HFFc6 (cell line): ENCODE measurements at places on chromosomes 16 and 17.
A peak's percentile ranks its signal among the peaks of the same experiment; 100 is the strongest.

GRCh38 chr16:24552705-24553246 lies 13.4 kb downstream of the RBBP6 start:
- no peak for DNase-seq

DNA sequence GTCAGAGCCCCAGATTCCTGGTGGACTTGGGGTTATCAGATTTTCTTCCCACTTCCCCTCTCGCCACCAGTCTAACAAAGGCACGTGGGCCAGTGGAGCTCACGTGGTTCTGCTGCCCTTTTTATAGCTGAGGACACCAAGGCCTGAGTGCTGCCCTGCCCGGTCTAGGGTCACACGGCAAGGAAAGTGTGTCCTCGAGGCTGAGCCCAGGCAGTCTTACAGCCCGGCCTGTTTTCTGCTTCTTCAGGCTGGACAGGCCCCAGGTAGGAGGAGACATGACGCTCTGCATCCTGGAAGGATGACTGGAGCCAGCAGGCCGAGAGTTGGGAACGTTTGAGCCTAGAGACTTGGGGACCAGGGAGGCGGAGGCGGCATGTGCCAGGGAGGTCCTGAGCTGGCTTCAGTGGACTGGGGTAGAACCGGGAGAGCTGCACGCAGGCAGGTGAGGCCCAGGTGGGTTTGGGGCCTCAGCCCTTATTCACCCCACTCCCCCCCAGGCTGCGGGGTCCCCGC lies 3.5 kb downstream of the CTRB1 start:
- DNase-seq, result no peak

- DNase-seq, result no peak
These were observed 57.6 kb downstream of the PRMT7 start for GRCh38 chr16:68368301-68368888.

DNA sequence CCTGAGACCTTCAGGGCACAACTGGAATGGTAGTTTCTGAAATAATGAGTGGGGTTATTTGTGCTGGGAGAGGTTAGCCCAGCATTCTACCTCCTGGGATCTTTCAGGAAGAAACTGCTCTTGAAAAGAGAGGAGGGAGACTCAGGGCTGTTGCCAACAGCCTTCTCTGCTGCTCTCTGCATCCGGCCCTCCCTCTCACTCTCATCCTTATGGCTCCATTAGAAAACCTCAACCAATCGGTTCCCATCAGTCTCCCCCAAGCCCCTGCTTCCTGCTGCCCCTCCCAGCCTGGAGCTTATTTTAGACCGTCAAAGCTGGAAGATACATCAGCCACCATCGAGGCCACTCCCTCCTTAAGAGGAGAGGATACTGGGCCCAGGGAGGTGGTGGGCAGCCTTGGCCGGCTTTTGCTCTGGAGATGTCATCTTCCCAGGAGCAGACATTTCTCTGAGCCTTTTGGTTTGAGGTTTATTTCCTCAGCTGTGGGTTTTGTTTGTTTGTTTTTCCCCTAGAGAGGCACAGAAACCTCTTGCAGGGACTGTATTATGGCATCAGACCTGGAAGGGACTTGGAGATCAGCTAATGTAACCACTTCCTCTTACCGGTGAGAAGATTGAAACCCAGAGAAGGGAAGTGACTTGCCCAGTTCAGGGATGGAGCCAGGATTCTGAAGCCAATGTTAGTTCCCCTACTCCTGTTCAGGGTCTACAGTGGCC lies 2.7 kb downstream of the MPRIP start:
- DNase-seq, result peak; percentile 61

GRCh38 chr17:33002246-33002645 lies 10.6 kb downstream of the SPACA3 start:
- no peak for DNase-seq

GRCh38 chr17:3691617-3692067 lies 4.3 kb downstream of the P2RX5 start:
- no peak for DNase-seq

- no peak for DNase-seq
These were observed 175.3 kb upstream of the FAM20A start for GRCh38 chr17:68776451-68776850.

GRCh38 chr17:51097708-51098446 lies 22.8 kb downstream of the SPAG9 start:
- no peak for DNase-seq

DNA sequence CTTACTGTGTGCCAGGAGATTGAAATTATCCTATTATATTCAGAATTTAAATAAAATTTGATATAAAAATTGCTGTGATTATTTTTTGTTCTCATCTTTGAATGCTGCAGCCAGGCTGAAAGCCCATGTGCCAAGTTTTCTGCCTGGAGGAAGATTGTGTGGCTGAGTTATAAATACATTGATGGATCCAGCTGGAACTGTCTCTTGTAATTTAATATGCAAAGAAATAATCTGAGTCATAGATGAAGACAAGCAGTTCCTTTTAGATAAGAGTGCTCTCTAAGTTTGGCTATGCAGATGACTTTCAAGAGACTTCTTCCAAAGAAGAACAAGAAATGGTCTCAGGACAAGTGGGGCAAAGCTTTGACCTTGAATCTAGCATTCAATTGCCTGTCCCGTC lies 871.0 kb downstream of the CDH11 start:
- peak; percentile 27 for DNase-seq

DNA sequence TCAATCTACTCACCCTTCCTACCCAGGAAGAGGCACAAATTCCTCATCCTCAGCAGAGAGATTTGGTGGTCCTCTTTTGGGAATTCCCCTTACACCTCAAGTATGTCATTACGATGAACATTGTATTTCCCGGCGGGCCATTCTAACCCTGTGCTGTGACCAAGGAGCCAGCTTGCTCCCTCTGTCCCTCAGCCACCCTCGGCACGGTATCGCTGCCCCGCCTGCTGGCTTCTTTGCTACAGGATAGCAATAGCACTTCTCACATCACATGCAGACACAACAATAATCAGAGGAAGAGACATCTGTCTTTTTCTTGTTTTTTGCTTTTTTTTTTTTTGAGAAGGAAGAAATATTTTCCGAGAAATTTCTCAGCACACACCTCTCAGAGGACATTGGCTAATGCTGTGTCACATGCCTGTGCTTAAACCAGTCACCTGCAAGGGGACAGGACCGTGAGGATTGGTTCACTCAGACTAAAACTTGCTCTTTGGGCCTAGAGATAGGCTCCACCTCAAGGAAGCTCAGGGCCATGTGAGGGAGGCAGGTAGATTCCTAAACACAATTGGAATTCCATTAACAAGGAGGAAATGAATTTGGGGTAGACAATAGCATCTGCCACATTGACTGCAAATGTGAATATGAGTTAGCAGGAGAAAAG lies 41.2 kb downstream of the TMC5 start:
- DNase-seq, result no peak

- no peak for DNase-seq
These were observed 8.2 kb downstream of the SPAG7 start for GRCh38 chr17:4959261-4959965.

DNA sequence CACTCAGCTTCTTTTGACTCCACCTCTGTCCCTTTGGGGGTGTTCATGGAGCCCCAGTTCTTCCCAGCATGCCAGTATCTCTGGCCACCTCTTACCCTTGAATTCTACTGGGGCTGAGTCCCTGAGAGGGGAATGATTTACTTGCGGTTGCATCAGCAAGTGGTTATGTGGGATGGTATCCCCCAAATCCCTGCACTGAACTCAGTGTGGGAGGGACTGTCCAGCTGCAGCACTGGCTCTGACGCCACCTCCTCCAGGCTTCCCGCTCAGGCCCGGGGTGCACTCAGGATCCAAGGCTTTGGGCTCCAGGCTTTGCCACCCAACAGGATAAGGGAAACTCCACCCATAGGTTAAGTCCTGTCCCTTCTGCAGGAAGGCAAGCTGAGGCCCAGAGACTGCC lies 21.1 kb upstream of the BRD7 start:
- no peak for DNase-seq

GRCh38 chr16:1223355-1224214 lies 1.5 kb downstream of the TPSG1 start:
- DNase-seq, result no peak

- DNase-seq, result no peak
These were observed 21.9 kb downstream of the ADORA2B start for GRCh38 chr17:15966879-15967248.

GRCh38 chr16:6961704-6962103 lies 370.9 kb upstream of the RBFOX1 start:
- DNase-seq, result no peak

- no peak for DNase-seq
These were observed 29.9 kb upstream of the OR1G1 start for GRCh38 chr17:3157218-3157617.

- no peak for DNase-seq
These were observed 15.7 kb downstream of the HYDIN start for GRCh38 chr16:71214746-71215381.

DNA sequence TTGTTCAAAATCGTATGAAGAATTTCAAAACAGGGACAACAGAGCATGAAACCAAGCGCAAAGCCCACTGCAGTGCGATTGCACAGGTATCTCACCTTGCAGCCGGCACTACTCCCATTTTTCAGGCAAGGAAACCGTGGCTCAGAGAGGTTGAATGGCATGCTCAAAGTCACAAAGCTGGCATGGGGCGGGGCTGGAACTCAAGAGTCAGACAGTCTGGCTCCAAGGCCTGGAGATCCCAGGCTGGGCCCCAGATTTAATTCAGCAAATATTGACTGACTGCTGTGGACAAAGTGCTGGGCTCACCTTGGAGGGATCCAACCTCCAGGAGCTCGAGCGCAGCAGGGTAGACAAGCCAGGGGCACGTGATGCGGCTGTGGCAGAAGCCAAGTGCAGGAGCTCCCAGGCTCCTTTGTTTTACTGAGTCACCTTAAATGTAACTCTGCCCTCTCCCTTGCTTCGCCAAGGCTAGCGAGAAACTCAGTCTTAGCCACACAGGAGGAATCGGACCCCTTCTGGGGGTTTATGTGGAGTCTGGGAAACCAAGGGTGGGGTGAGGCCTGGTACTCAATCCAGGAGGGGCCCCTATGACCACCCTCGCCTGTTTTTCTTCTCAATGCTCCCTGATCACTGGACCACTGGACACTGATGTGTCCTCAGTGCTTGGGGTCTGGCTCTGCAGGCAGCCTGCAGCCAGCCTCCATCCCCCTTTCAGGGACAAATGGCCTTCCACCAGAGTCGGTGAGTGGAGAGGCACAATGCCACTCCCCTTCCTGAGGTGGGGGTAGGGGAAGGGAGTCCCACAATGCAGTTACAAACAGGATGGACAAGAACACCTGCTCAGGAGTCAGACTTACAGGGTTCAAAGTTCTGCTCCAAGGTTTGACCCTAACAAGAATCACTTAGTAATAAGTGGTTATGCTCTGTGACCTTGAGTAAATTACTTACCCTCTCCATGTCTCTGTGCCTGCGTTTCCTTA lies 3.9 kb upstream of the SPATA20 start:
- DNase-seq, result no peak

DNA sequence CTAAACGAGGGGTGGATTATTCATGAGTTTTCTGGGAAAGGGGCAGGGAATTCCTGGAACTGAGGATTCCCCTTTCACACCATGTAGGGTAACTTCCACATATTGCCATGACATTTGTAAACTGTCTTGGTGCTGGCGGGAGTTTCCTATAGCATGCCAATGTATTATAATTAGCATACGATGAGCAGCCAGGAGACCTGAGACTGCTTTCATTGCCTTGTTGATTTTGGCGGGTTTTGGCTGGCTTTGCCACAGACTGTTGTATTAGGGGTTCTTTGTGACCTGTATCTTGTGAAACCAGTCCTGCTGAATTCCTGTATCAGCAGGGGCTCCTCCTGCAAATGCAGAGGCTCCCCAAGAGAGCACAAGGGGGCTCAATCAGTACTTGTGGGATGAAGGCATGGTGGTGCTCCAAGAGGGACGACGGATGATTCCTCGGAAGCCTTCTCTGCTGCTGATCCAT lies 104.4 kb upstream of the CACNG5 start:
- DNase-seq, result no peak

DNA sequence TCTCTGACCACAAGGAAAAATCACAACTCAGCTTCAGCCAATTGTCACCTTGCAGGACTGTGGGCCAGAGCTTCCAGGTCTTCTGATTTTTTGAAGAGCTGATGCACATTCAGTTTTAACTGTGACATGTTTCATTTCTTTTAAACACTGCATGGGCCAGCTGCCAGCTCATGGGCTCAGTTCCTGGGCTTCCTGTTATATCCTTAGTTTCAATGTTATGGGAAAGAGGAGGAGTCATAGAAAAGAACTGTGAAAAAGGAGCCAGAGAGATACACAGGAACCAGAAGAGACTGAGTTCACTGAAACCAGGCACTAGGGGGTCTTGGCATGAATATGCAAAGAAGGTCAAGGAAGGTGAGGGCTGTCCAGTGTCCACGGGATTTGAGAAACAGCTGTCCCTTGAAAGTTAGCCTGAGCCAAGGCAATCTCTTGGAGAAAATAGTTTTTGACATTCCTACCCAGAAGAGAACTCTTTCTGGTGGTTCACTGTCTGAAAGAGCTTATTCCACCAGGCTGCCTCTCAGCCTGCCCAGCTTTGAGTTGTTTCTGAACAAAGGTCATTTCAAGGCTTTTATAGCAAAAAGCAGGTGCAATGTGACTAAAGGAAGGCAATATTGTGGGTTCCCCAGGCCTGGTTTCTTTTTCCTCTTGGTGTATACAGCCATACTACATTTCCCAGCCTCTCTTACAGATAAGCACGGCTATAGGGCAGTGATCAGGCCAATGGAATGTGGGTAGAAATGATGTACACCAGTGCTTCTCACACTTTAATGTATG lies 10.5 kb downstream of the PDILT start:
- no peak for DNase-seq

GRCh38 chr16:74094514-74094913 lies 202.1 kb upstream of the PSMD7 start:
- DNase-seq, result no peak

DNA sequence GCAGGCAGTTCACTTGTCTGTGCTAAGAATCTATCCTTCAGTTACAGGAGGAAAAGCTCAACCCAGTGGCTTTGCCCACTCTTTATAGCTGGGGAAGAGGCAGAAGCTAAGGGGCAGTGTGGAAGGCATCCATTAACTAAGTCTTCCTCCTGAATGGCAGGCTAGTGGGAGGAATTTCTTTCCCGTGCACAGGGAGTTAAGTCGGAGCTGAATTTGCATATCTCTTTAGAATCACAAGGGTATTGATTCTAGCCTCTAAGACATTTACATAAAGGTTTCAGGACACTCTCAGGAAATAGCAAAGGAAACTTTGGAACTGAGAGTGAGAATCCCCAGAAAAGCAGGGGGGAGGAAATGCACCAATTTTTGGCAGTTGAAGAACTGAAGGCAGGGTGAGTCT lies 245.6 kb downstream of the CA10 start:
- DNase-seq, result no peak

GRCh38 chr16:3999479-4000325 lies 116.5 kb downstream of the ADCY9 start:
- peak; percentile 9 for DNase-seq

GRCh38 chr16:82134846-82135245 lies 35.2 kb downstream of the MPHOSPH6 start:
- DNase-seq, result no peak
